ENCODE measurements at places on chromosomes 4 and X.

GRCh38 chrX:31223817-31224216, 152.0 kb upstream of the FTHL17 start:
- no peak for DNase-seq

- no peak for DNase-seq
These were observed 94.9 kb upstream of the GATB start for GRCh38 chr4:151855747-151856146.

DNA sequence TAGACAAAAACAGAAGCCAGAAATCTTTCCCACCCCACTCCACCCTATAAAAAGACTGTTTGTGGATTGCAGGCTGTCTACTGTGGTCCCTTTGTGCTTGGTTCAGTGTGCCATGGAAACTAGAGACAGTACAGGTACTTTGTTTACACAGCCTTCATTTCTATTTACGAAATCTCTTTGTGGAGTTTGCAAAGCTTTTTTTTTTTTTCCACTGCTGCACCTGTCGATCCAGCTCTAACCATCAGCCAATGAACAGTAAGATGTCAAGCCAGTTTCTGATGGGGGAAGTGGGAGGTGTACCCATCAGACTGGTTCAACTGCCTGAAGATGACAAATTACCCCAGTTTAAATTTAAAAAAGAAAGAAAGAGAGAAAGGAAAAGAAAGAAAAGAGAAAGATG, 20.2 kb upstream of the LRBA start:
- DNase-seq = no peak

DNA sequence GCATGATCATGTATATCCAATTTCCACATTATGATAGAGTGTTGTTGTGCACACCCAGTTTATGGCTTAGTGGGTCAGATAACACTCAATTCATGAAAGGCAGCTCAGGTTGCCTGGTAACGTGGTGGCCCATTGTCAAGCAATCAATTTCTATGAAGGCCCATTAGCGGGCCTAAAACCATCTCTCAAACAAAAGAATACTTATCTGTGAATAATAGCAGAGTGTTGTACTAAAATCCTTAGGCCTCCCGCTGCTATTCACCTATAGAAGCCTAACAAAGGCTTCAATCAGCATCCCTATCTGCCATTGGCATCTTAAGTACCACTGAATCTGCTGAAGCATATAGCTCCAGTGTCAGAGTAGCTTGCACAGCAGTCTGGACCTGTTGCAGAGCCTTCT, 849.6 kb upstream of the POU3F4 start:
- no peak for DNase-seq

DNA sequence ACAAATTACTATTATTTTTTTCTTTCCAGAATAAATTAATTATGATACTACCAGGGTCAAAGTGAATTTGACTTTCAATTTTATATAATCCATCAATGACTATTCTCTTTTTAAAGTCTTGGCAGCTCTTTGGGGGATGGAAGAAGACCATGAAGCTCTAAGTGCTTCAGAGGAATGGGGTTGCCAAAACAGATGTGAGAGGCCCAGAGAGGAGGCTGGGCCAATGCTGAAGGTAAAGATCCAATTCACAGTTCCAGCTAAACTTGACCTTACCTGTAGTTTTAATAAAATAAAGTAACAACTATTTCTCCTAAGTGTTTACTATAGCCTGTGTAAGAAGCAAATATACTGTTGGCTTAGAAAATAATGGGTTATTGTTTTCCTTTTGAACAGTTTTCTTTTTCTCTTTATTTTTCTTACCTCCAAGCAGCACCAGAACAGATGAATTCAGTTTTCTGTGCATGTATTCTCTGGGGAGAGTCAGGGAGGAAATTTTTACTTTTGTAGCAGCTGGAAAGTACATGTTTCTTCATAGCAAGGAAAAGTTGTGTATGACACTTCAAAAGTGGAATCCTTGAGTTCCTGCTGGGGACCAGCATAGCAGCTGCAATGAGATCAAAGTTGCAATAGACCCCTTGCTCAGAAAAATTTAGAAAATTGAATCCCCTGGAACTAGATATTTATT, 104.9 kb downstream of the CEP44 start:
- no peak for DNase-seq

DNA sequence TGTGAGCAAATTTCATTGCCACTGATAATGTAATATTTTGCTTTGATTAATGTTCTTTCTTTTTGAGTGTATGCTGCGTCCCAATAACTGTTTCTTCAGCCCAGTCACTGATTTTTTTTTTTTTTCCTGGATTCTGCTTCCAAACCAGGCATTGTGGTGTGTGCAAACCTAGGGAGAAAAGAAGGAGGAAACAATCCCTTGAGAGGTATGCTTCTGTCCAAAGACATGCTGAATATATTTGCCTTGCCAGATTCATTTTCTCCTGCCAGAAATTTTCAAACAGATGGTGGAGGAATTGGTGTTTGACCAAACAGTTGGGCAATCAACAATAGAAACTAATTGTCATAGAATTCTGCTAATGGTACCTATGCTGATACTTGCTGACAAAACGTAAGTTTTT, 753.6 kb downstream of the RPA4 start:
- no peak for DNase-seq

- DNase-seq = no peak
These were observed 300.2 kb downstream of the PCDH7 start for GRCh38 chr4:31020363-31020762.

GRCh38 chr4:95798003-95798402, 41.9 kb upstream of the PDHA2 start:
- no peak for DNase-seq

- DNase-seq = no peak
These were observed 13.9 kb upstream of the SLC7A11 start for GRCh38 chr4:138255917-138256597.

DNA sequence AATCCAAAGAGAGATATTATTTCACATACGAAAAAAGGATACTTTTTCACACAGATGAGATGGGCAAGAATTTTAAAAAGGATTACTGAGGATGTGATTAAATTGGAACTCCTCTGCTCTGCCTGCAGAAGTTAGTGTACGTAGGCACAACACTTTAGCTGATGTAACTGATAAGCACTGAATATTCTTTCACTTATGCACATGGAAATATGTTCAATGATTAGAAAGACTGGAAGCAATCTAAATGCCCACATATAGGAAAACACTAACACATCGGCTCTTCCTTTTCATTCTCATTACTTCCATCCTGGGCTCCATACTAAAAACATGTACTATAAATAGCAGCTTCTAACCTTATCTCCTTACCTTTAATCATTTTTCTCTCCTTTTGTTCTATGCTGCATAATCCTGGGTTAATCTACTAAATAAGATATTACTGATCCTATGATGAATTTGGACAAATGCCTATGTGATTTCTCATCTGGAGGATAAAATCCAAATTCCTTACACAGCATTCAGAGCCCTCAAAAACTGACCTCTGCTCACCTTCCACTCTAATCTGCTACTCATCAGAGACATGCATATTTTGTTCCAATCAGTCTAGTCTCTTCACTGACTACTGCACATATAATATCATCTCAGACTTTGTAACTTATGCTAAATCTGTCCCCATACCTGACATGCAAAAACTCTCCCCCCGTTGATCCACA, 197.8 kb downstream of the PDGFC start:
- DNase-seq = no peak

DNA sequence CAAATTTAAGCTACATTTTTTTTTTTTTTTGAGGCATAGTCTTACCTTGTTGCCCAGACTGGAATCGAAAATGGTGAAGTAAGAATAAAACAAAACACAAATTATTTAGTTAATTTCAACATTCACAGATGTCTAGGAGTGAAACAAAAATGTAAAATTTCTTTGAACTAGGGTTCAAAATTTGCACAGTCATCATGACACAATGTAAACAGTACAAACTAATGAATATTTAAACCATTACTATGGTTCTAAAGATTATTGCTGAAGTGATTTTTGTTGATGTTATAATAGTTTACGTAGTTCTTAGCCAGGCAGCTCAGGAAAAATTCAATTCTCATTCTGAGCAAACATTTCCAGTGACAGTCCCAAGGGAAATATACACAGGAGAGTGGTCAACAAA, 633.1 kb downstream of the GRXCR1 start:
- DNase-seq = no peak
